ENCODE measurements at places on chromosomes 12 and 14.

GRCh38 chr12:125983094-125983783 lies 918.0 kb downstream of the AACS start:
- DNase-seq: no peak

- no peak for DNase-seq
Observed at GRCh38 chr14:42428996-42429395, 822.3 kb downstream of the LRFN5 start.

- no peak for DNase-seq
Observed at GRCh38 chr12:115030017-115030416, 346.0 kb upstream of the TBX3 start.

GRCh38 chr14:22409006-22409405 lies 180.0 kb downstream of the DAD1 start:
- DNase-seq: no peak

DNA sequence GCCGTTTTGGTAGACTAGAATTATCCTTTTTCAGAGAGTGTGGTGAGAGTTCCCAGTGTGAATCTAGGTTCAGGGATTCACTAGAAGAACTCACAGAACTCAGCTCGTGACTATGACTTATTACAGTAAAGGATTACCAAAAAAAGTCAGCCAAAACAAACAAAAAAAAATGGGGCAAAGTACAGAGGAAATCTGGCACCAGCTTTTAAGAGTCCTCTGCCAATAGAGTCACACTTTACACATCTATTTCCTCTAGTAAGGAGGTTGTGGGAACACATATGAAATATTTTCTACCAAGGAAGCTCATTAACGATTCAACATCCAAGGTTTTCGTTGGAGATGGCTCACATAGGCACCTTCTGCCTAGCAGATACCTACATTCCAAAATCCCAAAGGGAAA lies 28.2 kb downstream of the TSPAN19 start:
- DNase-seq: no peak

DNA sequence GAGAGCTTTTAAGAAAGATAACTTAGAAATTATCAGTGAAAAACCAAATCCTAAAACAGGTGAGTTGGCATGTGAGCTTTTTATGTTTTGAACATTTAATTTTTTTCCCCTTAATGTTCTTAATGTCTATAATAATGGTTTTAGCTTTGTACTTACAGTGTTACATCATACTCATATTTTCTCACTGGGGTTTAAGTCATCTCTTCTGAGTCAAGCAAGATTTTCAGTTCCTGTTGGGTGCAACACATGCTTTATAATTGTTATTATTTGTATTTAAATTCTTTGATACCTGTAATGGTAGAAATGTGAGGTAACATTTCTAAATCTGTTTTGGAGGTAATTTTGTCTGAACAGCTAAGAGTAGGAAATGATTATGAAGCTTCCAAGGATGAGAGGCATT lies 113.0 kb downstream of the PLEKHA5 start:
- no peak for DNase-seq

- no peak for DNase-seq
Observed at GRCh38 chr12:31801872-31802271, 73.1 kb upstream of the AMN1 start.

- no peak for DNase-seq
Observed at GRCh38 chr14:46499521-46499920, 152.1 kb downstream of the RPL10L start.

- DNase-seq: no peak
Observed at GRCh38 chr14:72793156-72793939, 100.6 kb downstream of the DPF3 start.

DNA sequence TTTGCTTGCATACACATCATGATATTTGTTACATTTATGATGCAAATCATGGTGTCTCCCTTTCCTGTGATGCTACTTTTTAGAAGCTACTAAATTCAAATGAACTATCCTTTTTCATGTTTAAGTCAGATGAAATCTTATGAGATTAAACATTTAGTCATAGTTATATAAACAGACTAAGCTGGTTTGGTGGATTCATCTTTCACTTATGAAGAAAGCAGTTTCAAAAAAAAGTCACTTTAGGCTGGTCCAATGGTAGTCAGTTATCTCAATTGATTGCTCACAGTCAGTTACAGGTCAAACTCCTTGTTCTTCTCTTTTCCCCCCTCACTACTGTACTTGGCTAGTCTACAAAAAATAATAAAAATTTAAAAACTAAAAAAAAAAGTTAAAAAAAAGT lies 19.7 kb downstream of the SYCP3 start:
- DNase-seq: no peak

DNA sequence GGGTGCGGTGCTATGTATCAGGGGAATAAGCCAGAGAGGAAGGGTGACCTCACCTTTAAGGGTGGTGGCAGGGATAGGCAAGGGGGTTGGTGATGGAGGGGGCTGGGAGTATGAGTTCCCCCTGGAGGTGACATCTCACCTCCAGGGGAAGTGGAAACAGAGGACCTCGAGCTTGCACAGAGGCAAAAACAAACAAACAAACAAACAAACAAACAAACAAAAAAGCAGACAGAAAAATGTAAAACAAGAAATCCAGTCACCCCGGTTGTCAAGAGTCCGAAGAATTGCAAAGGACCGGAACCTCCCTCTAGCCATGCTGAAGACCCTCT lies 112.2 kb upstream of the MYL2 start:
- DNase-seq: no peak

DNA sequence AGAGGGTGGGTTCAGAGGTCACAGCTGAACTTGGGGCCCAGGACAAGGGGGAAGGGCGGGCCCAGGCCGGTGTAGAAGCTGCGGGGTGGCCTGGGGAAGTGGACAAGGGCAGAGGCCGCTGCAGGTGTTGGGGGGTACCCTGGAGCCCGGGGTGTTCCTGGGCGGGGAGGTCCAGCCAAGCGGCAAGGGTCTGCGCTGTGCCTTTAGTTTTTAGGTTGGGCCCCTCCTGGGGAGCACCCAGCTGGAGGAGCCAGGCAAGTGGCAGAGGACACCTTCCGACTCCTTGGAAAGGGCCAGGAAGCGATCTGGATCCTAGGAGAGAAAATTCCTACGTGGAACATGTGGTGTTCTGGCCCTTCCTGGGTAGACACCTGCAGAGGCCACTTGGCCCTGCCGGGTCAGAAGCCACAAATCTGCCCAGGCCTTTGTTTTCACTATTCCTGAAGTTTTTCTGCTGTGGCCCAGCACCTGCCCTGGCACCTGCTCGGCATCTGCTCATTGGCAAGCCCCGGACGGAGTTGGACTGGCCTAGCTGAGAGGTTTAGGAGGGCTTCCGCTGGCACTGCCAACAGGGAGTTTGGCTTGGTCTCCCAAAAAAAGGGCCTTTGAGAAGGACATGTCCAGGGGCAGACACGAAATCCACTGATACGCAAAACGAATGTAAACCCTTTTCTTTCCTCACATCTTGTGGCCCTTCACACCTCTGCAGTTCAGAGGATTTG lies 61.1 kb downstream of the SMUG1 start:
- DNase-seq: no peak

- no peak for DNase-seq
Observed at GRCh38 chr12:33828326-33828725, 194.0 kb upstream of the ALG10 start.

DNA sequence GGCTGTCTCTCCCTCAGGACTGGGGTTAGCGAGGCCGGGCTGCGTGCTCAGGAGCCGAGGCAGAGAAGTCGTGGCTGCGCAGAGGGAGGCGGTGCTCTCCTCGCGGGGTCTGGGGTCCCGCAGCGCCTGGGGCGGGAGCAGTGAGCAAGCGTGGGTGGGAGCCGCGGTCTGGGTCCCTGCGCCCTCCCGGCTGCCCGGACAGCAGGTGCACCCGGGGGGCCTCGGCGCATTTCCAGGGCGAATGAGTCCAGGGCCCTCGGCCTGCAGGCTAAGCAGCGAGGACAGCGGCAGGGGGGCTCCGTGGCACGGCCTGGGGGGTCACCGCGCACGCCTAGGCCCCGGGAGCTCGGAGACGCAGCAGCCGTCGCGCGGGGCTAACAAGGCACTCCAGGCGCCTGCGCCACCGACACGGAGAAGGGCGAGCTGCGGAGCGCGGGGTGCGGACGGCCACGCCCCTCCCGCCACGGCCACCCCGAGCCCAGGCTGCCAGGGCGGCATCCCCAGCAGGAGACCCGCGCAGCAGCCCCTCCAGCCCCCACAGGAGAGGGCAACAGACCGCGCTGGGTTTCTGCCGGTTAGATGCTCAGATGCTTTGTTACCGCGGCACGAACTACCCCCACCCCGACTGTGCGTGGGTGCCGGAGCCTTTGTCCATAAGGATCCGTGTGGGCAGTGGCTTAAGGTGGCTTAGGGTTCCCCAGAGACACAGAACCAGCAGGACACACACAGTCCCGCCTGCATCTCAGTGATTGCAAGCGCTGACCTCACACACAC lies 117.7 kb upstream of the C14orf180 start:
- DNase-seq: no peak

DNA sequence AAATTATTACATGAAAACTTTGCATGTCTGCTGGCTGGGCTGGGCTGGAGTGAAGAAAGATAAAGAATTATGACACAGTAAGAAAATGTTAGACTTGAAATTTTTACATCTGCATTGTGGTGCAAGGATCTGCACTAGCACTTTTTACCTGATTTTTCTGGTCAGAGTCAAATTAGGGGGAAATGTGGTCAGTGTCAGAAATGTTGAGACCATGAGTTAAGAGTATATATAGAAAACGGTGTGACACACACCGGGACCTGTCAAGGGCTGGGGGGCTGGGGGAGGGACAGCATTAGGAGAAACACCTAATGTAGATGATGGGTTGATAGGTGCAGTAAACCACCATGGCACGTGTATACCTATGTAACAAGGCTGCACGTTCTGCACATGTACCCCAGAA lies 90.3 kb downstream of the IGF1 start:
- DNase-seq: no peak

DNA sequence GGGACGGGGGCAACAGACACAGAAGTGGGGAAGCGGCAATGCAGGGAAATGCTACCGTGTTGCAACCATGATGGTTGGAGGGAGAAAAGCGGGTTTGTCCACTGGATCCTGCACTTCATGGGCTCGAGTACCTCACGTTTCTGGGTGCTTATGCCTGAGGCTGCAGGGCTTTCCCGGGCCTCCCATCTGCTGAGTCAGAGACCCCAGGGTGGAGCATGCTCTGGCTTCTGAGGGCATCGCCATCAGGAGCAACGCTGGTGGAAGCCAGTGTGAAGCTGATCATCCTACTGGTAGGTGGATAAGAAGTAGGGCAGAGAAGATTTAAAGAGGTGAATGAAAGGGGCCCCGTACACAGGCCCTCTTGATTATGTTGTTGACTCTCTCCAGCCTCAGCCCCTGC lies 5.0 kb upstream of the ADGRD1 start:
- no peak for DNase-seq

DNA sequence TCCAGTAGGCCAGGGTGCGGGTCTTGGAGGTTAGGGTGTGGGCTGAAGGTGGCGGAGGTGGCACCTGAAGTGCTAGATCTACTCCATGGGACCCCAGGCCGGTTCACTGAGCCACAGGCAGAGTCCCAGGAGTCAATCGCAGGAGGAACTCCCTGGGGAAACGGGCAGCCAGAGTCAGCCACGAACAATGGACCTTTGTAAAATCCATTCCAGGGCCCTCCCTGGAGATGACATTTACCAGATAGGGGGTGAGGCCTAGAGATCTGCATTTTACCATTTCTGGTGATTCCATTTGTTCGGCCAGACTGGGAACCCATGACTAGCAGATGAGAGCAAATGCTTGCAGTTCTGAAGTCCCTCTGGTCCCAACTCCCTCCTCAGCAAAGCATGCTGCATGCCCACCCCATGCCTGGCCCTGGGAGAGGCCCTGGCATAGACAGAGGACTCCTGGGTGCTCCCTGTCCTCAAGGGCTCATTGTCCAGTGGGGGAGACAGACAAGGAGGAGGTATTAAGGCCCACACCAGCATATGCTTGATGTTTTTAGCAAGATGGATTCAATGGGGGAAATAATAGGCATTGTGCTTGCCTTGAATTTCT lies 115.5 kb downstream of the EML1 start:
- no peak for DNase-seq

- no peak for DNase-seq
Observed at GRCh38 chr14:56199095-56199981, 81.1 kb downstream of the PELI2 start.

DNA sequence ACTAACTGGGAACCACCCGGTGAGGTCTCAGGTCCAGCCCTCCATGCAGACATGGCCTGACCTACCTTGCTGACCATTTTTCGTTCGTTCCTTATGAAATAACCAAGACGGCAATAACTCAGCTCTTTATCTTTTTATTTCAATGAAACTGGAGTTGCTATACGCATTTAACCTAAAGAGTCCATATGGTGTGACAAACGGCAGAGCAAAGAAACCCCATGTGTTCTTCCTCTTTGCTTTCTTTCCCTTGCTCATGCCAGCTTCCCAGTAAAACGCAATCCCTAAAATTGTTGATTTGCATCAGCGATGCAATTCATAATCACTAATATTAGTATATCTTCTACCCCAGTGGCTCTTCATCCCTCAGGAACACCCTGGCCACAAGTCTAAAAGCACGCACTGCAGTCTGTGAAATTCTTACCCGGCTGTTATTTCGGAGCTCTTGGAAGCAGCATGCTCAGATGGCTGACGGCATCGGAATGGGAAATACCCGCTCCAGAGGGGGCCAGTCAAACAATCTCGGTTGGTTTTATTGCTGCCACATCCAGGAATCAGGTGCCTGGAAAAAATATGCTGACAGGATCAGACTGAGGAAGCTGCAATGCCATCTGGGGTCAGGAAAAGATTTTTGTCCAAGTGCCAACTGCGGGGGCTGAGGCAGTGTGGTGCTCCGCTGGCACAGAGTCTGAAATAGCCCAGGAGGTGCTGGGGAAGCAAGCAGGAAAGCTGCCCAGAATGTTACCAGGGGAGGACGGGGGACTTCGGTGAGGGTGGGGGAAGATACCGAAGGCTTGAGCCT lies 28.2 kb upstream of the KCNA1 start:
- DNase-seq: no peak

DNA sequence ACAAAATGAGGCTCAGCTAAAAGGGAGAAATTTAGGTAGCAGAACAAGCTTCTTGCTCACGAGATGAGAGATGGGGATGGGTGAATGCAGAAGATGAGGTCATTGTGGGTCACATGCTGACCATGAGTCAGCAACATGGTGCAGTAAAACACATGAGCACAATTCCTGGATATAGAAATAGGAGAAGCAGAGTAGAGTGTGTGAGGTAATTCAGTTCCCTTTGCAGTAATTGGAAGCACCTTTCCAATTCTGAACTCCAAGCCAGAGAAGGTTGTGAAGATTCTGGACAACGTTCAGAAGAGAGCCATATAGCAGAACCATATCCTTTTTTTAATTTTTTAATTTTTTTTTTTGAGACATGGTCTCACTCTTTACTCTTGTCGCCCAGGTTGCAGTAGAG lies 62.0 kb upstream of the LMNTD1 start:
- DNase-seq: no peak

GRCh38 chr12:104457746-104458693 lies 1.3 kb downstream of the CHST11 start:
- DNase-seq: no peak

- no peak for DNase-seq
Observed at GRCh38 chr12:131441638-131442336, 269.1 kb upstream of the SFSWAP start.

DNA sequence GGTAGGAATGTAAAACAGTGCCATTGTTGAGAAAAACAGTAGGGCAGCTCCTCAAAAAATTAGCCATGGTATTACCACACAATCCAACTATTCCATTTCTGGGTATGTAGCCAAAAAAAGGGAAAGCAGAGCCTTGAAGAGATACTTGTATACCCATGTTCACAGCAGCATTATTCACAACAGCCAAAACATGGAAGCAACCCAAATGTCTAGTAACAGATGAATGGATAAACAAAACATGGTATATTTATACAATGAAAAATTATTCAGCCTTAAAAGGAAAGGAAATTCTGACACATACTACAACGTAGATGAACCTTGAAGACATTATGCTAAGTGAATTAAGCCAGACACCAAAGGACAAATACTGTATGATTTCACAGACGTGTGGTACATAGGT lies 67.6 kb upstream of the GNG2 start:
- no peak for DNase-seq

- DNase-seq: no peak
Observed at GRCh38 chr14:50943261-50943942, 881 bp downstream of the PYGL start.
